ENCODE measurements at places on chromosomes 6 and 20.

DNA sequence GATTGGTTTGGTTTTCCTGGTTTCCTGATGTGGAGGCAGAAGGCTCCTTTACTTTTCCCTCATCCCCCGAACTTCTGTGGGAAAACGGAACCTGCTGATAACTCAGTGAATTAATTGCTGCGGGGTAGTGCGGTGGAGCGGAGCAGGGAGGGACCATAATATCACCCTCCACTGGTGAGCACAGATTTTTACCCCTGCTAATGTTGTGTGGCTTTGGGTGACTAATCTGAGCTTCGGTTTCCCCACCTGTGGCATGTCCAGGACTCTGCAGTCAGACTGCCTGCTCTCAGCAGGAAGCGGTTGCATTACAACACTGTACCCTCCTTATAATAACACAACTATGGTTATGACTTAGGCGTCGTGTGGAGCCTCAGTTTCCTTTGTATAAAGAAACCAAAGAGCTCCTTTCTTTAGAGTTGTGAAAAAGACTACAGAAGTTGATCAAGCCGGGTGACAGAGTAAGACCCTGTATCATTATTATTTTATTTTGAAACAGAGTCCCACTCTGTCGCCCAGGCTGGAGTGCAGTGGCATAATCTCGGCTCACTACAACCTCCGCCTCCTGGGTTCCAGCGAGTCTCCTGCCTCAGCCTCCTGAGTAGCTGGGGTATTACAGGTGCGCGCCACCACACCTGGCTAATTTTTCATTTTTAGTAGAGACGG, 2.2 kb upstream of the ID1 start:
- no peak for DNase-seq

- DNase-seq: no peak
These were observed 158.7 kb upstream of the PDE10A start for GRCh38 chr6:165821754-165822153.

GRCh38 chr20:4766631-4767030, 44.9 kb downstream of the PRND start:
- DNase-seq: no peak

DNA sequence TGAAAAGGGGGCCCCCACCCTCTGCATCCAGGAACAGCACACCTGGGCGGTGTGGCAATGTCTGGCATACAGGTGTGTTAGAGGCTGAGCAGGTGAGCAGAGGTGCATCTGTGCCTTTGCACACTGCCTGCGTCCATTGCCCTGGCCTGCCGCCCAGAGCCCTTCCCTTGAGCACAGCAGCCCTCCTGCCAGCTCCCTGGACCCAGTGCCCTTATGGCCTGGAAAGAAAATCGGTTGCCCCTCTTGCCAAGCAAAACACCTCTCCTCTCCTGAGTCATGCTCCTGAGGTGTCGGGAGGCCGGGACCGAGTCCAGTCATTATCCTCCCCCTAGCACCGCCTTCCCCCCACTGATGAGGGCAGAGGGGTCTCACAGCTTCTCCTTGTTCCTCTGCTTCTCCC, 259.9 kb downstream of the SMOC2 start:
- no peak for DNase-seq

DNA sequence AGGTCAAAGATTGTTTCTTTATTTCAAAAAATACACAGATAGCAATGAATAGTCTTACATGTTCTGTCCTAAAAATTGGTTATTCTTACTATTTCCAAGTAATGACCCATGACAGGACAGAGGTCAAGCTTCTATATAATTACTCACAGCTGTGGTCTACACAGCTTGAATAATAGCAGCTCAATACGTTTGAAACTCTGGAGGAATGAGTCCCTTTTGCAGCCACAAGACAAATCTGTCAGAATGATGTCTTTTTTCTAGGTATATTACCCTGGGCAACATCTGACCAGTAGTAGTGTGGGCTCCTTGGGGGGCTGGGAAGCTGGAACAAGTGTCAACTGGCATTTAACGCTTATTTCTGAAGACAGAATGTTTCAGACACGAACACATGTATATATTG, 84.9 kb upstream of the HTR1B start:
- DNase-seq: no peak
